Stimulated activated CD4-positive, alpha-beta T cell treated with anti-CD3 and anti-CD28 coated beads, TNF-alpha, amount 100 ng/mL, for 1 hour (primary cell): ENCODE measurements at places on chromosomes 7 and 10.

- no peak for DNase-seq
Measured at GRCh38 chr10:1367938-1368841, 312.0 kb downstream of the WDR37 start.

- DNase-seq = no peak
Measured at GRCh38 chr7:106623853-106624252, 37.1 kb downstream of the CCDC71L start.

DNA sequence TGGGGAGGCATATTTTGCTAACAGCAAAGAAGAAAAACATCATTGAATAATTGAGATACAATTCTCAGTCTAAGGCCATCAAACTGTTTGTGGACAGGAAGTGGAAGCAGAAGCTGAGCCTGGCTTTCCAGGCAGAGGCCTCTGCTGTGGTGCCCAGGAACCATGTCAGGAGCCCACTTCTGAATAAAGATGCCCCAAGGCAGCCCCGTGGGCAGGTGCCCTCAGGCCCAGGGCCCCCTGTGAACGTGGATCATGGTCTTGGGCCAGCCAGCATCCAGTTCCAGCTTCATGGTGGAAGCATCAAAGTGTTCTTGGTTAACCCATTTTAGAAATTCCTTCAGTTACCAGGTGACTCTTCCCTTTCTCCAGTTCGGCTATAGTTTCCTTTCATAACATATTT is 346.8 kb downstream of the PTPRN2 start:
- no peak for DNase-seq

- no peak for DNase-seq
Measured at GRCh38 chr7:1620835-1621234, 49.2 kb upstream of the ELFN1 start.

GRCh38 chr10:22580711-22581110 is 133.7 kb downstream of the PIP4K2A start:
- no peak for DNase-seq

DNA sequence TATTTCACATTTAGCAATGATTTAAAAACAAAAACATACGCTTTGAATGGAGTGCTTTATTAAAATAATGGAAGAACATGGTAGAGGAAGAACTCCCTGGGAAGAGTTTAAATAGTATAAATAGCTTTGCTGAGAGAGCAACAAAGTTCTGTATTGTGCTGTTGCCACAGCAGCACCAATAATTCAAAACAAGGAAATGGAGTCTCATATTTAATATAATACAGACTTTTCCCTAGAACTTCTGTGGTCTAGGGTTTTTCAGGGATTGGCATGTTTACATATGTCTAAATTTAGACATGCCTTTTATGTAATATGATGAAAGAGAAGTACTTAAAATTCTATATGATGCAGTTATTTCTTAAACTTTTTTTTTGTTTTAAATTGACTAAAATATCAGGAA is 217.2 kb upstream of the HDAC9 start:
- no peak for DNase-seq

- no peak for DNase-seq
Measured at GRCh38 chr10:50992972-50993766, 81.1 kb upstream of the PRKG1 start.

- DNase-seq = no peak
Measured at GRCh38 chr7:45066409-45066808, 22.4 kb downstream of the NACAD start.

DNA sequence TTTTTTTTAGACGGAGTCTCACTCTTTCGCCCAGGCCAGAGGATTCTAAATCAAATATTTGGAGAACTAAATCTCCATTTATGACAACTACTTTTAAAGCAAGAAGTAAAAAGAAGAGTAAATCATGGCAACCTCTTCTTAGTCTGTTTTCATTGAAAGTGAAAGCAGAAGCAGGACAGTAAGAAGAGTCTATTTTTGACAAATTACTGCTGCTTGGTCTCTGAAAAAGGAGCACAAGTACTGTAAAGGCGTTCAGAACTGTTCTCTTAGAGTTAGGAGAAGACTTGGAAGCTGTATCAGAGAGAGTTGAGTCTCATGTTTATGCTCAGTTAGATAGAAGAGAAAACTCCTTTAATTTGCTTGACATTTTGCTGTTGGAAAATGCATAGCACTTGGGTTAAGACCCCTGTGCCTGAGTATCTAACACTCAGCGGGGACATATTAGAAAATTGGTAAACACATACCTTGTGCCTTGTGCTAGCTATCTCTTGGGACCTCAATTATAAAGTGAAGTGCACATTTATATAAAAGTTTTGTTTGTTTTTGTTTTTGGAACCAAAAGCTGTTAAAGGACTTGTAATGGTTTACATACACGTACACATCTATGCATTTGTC is 433.0 kb downstream of the ANKRD7 start:
- no peak for DNase-seq

DNA sequence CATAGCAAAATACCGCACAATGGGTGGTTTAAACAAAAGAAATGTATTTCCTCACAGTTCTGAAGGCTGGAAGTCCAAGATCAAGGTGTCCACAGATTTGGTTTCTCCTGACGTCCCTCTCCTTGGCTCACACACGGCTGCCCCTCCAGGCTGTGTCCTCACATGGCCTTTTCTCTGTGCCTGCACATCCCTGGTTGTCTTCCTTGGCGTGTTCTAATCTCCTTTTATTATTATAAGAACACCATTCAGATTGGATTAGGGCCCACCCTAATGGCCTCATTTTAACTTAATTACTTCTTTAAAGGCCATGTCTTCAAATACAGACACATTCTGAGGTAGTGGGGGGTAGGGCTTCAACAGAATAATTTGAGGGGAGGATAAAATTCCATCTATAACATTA is 87.9 kb downstream of the FZD1 start:
- no peak for DNase-seq

DNA sequence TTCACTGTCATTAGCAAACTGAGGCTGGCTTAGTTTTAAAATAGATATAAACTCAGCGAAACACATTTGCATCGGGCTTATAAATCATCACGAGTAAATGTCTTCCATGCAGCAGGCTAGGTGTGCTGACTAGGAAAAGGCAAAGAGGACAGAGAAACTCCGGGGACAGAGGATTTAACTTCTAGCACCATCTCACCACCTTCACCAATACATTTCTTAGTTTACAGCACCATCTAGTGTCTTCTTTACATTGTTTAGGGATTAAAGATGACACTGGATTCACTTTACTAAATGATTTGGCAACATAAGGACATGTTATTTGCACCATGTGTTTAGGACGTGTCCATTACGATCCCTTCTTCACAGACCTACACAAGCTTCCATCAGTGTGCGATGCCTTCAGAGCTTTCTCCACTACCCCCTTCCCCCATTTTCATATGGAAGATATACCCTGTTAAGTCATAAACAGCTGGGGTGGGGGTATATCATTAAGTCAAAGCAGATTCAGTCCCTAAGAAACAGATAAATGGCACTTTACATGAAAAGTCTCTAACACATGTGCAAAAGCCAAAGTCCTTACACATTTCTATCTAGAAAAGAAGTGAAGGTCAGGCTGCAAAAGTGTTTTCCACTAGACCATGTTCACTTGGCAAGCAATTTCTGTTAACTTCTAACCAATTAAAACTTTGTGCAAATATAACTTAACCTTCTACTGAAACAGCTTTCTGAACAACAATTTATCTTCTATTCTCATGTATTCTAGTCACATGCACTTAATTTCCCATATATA is 103.3 kb downstream of the GRB10 start:
- no peak for DNase-seq

DNA sequence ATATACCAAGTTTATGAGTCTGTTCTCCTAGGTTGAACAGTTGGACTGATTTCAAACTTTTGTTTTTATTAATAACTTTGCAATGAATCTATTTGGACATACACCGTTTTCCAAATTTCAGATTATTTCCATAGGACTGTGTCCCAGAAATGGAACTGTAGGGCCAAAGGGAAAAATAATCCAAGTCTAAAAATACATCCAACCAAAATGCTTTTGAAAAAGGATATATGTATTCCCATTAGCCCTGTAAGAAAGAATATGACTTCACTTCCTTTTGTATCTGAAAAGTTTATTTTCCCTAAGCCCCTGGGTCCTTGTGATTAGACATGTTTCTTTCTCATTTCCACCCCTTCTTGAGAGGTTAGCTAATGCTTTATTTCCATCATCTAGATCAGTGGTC is 434.2 kb upstream of the MKI67 start:
- DNase-seq = no peak

- peak; percentile 14 for DNase-seq
Measured at GRCh38 chr10:28991333-28992270, 297.3 kb upstream of the LYZL1 start.

GRCh38 chr7:132244903-132245480 is 331.3 kb downstream of the PLXNA4 start:
- no peak for DNase-seq

- no peak for DNase-seq
Measured at GRCh38 chr10:70247360-70247759, 14.1 kb upstream of the PPA1 start.

GRCh38 chr7:38153515-38153914 is 24.5 kb upstream of the STARD3NL start:
- DNase-seq = no peak

DNA sequence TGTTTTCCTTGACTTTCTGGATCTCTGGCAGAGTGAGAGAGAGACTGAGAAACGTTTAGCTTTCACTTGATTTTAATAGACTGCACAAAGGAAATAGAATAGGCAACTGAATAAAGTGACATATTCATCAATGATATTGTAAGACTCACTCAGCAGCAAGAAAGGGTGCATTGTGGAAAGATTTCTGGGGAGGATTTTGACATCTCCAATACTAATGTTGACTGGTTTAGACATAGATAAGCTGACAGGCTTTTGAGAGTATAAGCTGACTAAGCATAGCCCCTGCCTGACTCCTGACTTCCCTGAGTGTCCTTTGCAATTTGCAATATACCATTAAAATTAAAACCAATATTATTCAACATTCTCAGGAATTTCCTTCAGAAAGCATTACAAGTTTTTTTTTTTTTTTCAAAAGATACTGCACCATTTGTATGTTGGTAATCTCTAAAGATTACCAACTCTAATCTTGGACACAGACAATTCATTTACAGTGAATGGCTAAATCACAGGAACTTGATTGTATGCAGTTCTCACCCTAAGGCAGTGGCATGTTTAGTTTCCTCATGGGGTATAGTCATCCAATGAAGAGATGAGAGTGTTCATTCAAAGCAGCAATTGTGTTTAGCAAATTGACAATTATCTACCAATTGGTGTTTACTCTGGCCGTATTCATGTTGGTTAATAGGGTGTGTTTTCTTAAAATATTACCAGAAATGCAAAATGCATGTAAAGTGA is 325.6 kb downstream of the SORCS3 start:
- DNase-seq = no peak

GRCh38 chr10:4024027-4024426 is 239.0 kb upstream of the KLF6 start:
- no peak for DNase-seq

DNA sequence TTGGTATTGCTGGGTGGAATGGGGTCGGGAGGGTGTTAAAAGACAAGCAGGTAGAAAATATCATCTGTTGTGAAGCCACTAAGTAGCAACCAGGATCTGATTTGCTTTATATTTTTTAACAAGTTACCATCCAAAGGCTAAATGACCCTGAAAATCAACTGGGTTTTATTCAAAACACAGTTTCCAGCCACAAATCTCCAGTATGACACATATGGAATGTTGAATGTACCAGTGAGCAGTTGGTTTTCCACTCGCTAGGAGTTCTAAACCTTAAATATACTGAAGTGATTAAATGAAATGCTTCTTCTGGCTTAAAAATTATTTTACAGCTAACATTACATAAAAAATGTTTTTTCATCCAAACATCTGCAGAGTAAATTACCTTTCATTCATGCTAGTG is 112.5 kb downstream of the PDE1C start:
- no peak for DNase-seq

- no peak for DNase-seq
Measured at GRCh38 chr10:35605191-35605590, at the start of gene GJD4. GJD4 (plus strand) TSS chr10:35605341; CDS start chr10:35605568, 227 bp downstream.

DNA sequence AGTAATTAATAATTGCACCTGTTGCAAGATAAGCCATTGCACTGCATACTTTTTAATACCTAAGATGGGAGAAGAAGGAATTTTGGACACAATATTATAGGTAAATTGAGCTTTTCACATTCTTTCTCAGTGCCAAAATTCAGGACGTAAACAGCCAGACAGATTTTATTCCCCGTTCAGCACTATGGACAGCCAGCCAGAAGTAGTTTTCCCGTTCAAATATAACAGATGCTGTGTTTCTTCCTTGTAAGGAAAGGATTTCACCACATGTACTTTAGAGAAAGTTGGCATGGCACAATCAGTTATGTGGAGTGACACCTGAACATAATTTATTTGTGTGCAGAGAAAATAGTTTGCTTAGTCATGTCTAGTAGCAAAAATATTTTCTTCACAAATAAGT is 34.8 kb downstream of the SEMA3E start:
- no peak for DNase-seq

DNA sequence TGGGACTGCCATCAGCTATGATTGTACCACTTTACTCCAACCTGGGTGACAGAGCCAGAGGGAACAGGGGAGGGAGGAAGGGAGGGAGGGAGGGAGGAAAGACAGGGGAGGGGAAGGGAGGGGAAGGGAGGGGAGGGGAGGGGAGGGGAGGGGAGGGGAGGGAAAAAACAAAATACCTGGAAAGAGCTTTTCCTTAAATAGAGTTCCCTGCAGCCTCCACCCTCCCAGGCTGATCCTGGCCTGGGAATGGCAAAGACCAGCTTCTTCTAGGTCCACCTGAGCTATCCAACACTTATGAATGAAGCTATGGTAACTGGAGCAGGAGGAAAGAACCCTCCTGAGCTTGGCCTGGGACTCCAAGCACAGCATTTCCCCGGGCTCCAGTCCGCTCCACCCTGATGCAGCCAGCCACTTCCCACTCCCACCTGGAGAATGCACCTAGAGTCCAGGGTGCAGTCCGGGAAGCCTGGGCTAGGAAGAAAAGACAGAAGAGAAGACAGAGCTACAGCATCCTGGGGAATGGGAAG is 66.1 kb downstream of the GRID1 start:
- DNase-seq = no peak

DNA sequence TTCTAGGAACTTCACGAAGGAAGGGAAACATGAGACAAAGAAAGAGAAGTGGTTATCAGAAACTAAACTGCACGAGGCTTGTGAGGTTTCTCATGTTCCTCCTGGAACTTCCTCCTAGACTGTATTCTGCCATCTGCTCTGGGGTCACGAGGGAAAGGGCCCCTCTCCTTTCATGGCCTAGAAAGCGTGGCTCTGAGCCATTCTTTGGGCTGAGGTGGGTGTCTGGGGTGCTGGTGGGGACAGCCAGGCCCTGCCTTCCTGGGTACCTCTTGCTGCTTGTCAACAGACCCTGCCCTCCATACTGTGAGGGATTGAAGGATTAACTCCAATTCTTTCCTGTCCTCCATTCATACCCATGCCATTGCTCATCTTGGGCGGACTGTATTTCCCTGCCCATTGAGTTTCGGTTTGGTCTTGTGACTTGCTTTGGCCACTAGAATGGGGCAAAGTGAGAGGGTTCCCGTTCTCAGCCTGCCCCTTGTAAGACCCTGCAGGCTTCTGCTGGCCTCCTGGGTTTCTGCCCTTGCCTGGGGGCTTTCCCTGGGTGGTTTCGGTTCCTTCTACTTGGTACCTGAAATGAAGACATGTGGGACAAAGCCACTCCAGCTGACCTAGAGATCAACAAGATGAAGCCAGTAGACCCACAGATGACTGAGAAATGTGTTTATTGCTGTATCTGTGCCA is 14.9 kb upstream of the GIMAP8 start:
- no peak for DNase-seq
